ENCODE measurements at places on chromosomes 7 and 10. TPM values are rescaled to one million over a fixed set of nuclear protein-coding genes. Genes with fewer than 3 reads are reported as not detected.

GRCh38 chr7:140546947-140547346 is 67.6 kb upstream of the MKRN1 start:
- no peak for DNase-seq

DNA sequence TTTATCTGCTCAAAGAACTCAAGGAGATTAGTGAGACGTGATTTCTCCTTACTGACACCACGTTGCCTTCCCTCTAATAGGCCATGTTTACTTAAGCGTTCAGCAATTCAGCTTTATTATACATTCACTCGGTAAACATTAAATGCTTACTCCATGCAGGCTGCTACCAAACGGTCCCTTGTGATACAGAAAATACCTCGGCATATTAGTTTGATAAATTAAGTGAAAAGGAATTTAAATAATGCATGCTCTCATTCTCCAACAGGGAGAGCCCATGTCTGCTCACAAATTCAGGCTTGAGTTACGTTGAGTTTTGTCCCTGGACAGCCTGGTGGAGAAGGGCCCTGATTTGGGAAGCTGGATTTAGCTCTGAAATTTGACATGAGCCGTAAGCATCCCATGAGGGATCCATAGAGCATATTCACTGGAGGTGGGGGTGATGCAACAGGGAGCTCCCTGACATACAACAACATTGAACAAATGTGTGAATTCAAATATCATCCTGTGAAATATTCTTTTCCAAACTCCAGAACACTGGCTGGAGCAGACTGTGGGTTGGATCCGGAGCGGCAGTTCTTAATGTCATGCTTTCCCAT is 86.3 kb downstream of the TBXAS1 start:
- no peak for DNase-seq

GRCh38 chr7:139648941-139649425 is 125.5 kb downstream of the CLEC2L start:
- DNase-seq, result peak; percentile 80

The PLPP4 gene
- total RNA-seq, result not detected

DNA sequence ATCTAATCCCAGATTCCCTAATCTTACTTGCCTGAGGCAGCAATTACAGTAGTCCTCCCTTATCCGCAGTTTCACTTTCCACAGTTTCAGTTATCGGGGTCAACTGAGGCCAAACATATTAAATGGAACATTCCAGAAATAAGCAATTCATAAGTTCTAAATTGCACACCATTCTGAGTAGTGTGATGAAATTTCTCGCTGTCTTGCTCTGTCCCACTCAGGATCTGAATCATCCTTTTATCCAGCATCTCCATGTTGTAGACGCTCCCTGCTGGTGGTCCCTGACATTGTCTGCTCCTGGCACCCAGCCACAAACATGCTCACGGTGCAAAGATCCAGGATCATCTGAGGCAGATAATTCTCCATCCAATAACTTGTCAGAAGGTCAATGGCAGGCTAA is 128.7 kb upstream of the CXCL12 start:
- no peak for DNase-seq

- no peak for DNase-seq
Measured at GRCh38 chr10:31582365-31583052, 263.5 kb downstream of the ZEB1 start.

- no peak for DNase-seq
Measured at GRCh38 chr7:149053384-149053783, 25.1 kb upstream of the PDIA4 start.

DNA sequence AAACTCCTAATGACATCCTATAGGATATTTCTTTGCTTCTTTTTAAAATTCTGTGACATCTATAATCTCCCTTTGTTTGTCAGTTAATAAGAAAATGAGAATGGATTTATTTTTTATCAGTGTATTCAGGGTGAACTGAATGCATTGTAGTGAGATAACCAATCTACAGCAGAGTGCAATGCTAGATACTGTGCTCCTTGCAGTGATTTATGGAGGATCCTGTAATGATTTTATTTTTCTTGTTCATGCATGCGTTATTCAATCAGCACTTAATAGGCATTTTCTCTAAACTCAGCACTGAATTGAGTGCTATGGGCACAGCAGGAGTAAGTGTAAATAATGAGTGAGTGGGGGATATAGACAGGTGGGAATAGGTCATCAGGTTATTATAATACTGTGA is 253.9 kb downstream of the CDK14 start:
- no peak for DNase-seq

The NPSR1 gene
- not detected for total RNA-seq

The MEOX2 gene
- total RNA-seq, result not detected

GRCh38 chr7:114141415-114141814 is 222.6 kb upstream of the PPP1R3A start:
- DNase-seq, result no peak

The SCIN gene
- 0.10 TPM for total RNA-seq
